ENCODE measurements at places on chromosomes 5 and 9.

DNA sequence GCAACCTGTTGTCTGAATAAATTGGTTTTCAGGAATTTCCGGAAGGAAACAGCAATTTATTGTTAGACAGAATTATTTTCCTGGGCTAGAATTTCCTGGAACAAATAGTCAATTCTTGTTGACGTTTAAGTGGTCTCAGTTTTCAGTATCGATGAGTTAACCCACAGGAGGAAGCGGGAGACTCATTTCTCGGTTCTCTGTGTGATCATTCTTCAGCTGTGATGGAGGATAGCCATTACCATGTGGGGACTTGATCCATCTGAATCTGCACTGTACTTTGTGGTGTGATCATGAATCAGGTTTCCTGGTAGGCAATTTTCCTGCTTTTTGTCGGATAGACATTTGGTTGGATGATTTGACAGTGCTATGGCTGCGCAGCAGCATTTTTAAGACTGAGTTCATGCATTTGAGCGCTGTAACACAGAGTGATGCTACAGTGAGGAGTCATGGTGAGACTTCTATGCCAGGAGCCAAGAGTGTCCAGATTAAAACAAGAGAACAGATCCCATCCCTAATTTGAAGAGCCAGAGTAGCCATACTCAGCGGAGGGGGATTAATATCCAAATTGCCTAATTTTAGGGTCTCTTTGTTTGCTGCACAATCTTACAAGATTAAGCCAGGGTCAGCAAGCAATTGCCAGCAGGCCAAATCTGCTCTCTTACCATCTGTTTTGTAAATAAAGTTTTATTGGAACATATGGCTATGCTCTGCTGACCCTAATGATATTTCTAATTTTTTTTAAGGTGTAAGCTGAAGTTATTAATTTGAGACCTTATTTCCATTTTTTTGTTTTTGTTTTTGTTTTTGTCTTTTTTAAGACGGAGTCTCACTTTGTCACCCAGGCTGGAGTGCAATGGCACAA, 355.9 kb downstream of the RAB3C start:
- DNase-seq, result no peak

GRCh38 chr5:115394531-115394930, 98.1 kb upstream of the CCDC112 start:
- DNase-seq, result no peak

DNA sequence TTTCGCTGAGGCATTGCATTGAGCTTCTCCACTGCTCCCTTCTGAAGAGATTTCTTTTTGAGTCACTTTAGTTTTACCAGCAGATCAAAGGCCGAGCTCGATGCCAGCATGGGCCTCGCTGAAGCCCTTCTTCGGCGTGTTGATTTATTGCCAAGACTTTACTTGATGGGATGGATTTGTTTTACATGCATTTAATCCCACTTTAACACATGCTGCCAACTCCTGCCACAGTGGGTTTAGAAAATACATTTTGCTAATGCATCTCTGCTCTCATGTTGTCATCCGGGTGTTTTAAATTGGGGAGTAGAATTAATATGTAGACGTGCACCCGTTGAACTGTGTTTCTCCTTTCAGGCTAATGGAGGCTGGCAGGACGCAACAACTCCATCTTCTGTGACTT, 218.3 kb downstream of the PBX3 start:
- no peak for DNase-seq

DNA sequence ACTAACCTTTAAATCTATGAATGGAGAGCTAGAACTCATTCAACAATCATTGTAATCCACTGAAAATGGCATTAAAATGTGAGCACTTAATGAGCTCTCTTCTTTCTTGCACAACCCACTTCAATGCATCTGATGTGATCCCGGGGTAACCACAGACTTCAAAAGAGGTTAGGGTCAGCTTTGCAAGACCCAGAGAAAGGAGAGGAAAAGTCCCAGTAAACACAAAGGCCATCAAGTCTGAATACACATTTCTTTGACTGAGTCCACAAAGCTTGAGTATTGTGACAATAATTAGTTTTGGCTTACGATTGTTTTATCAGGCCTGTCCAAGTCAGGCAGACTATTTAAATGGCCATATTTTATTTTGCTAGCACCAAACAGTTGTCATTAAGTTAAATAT, 148.8 kb upstream of the ZNF608 start:
- DNase-seq, result no peak

GRCh38 chr5:157603333-157604190, 28.0 kb upstream of the ADAM19 start:
- no peak for DNase-seq

- DNase-seq, result no peak
Observed at GRCh38 chr5:59728356-59728755, 165.2 kb downstream of the PDE4D start.

DNA sequence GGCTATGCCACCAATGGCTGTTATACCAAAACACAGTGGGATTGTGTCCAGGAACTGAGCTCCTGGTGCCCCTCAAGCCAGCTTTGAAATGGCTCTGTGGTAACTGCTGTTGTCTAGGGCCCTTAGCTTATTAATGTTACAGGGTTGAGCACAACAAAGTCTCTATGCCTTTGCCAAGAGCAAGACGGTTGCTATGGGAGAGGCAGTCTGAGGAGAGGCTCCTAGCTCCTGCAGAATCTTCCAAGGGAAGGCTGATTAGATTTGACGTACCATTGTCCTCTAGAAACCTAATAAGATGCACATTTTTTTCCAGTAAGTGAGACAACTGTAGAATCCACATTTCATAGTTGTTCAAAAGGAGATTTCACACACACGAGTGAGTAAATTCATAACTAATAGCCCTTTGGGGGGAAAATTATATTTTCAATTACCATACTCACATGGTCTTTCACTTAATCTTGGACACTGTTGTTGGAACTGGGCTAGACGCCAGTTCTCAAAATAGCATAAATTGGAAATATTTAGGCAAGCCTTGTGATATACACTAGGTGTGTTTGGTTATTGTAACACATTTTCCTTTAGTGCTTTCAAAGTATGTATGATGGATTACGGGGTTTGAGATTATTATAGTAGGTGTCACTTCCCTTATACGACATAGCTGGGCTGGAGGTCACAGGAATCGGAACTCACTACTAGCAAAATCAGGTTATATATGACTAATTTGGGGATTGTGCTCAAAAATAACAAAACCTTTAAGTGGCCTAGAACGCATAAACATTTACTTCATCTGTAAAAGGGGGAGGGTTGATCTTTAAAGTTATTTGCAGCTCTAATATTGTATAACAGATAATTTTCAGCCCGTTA, 186.3 kb upstream of the EGFLAM start:
- DNase-seq, result no peak

DNA sequence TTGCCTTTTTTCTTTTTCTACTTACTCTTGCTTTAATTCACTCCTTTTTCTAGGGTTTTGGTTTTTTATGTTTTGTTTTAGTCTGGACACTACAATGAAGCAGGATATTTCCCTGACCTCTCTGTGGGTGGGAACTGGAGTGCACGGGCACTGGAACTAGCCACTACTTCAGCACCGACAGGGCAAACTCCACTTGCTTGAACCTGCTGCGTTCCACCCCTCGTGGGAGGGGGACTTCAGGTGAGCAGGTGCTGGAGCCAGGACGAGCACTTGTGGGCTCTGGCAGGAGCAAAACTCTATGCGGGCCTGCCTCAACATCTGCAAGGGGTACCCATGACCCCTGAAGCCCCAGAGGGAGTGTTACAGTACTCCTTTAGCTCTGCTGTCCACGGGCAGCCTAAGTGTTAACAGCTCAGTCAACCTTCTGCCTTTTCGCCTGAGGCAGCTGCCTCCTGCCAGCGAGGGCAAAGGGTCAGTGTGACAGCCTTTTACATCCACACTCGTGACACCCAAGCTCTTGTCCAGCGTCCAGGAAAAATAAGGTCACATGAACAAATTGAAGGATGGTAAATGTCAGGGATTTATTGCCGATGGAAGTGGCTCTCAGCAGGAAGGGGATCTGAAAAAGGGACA, 144.1 kb upstream of the NFIL3 start:
- no peak for DNase-seq

GRCh38 chr9:124861342-124862229, at the start of the genes ARPC5L and RPL35:
Gene ARPC5L, plus strand, starts transcription at chr9:124862130. Its CDS starts 7,161 bp downstream, at chr9:124869291.
Gene RPL35, minus strand, starts transcription at chr9:124861957. Its CDS starts 45 bp downstream, at chr9:124861912.
- DNase-seq, result peak; percentile 74

DNA sequence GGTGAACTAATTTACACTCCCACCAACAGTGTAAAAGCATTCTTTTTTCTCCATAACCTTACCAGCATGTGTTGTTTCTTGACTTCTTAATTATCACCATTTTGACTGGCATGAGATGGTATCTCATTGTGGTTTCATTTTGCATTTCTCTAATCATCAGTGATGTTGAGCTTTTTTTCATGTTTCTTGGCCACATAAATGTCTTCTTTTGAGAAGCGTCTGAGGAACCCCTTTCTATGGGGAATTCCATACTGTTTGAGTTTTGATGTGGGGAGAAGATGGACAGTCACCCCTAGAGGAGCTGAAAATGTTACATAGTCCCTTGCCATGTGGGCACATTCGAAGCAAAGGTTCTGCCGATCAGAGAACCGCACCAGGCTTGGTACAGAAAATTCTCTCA, 207.0 kb upstream of the SLC30A5 start:
- DNase-seq, result no peak

DNA sequence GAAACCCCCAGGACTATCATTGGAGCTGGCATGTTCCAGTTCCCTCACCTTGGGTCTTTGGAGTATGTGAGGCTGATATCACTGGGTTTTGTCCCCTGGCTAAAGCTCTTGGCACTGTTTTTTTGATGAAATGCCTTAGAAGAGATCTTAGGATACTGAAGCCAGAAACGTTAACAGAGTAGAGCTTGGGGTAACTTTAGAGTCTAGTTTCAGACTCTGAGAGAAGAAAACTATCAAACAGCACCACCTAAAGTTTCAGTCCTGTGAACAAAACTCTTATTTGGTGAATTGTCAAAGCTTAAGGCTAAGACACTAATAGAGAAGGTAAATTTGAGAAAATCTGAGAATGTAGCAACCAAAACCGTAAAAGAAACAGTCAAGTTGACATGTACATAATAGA, 111.7 kb upstream of the PUM3 start:
- no peak for DNase-seq

DNA sequence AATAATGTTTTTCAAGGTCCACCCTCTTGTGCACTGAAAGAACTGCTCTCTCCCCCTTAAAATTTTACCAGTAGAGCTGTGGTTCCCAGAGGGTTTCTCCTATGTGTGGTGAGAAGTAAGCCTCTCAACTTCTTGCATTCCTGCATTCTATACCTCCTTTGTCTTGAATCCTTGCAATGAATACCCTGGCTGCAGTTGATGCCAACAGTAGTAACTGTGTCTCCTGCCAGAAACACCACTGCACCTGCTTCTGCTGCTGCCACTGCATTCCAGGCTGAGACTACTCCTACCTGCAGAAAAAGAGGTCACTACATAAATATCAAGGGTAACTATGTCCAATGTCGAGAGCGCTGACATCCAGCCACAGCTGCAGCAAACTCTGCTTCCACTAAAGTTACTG, 203.7 kb downstream of the TMEM167A start:
- no peak for DNase-seq

- no peak for DNase-seq
Observed at GRCh38 chr9:100322954-100323536, 29.7 kb downstream of the TEX10 start.

GRCh38 chr5:2841208-2841607, 89.7 kb upstream of the IRX2 start:
- no peak for DNase-seq

DNA sequence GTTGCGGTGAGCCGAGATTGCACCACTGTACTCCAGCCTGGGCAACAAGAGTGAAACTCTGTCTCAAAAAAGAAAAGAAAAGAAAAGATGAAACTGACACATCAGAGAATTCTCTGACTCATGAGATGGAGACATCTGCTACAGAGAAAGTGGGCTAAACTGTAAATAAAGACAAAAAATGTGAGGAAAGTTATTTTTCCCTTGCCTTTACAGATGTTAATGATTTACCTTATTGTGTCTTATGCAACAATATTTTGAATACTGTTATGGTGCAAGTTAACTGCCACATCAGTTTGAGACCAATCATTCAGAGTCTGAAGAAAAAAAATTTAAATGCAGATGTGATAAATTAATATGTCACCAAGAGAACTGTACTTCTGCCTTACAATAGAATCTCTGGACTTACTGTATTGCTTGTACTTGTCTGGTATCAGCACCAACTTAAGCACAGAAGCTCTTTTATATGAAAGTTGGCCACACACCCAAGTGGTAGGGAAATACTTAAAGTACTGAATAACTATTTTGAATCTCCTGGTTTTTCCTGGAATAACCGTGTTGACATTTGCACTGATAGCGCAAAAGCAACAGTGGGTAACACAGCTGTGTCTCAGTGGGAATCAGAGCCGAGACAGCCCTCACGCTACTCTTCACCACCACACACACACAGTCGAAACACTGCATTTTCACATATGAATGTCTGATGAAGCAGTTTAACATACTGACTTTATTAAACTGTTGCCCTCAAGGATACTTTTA, 169.9 kb downstream of the FANCC start:
- DNase-seq, result no peak

DNA sequence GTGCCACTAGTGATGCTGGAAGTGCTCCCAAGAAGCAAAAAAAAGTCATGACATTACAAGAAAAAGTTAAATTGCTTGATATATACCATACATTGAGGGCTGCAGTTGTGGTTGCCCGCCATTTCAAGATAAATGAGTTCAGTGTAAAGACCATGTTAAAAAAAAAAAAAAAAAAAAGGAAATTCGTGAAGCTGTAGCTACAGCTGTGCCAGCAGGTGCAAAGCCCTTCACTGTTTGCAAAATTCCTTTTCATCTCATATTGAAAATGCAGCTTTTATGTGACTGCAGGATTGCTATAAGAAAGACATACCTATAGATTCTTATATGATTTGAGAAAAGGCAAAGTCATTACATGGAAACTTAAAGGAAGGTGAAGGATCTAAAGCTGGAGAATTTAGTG, 179.6 kb upstream of the POU5F2 start:
- no peak for DNase-seq
